ENCODE measurements at places on chromosomes 16 and 17.

DNA sequence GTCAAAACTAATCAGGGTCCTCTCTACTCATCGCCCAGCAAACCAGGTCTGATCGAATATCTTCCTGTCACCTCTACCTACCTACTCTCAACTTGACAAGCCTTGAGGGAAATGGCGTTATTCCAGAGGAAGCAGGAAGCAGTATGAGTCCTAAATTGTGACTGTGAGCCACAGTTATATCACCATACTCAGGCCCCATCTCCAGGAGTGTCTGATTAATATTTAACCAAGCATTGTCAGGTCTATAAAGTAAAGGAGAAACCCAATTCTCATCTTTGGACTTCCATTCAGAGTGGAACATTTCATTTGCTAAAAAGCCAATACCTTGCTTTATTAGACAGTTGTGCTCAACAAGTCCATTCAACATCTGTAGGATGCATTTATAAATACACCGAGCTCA is 17.8 kb upstream of the CLEC3A start:
- no peaks in the 10 kb centered on the region for H3K36me3 ChIP-seq
- H3K27me3 ChIP-seq: no peaks in the 10 kb centered on the region
- peaks cover 8% of the 10 kb centered on the region for H3K4me1 ChIP-seq
- no peak overlapping the region for H3K27ac ChIP-seq
- DNase-seq: no peak

GRCh38 chr16:22255335-22255734 is 41.9 kb upstream of the POLR3E start:
- H3K27me3 ChIP-seq: no peaks in the 10 kb centered on the region
- no peak overlapping the region for H3K4me3 ChIP-seq
- H3K4me1 ChIP-seq: no peaks in the 10 kb centered on the region
- H3K36me3 ChIP-seq: peaks cover 87% of the 10 kb centered on the region

- H3K36me3 ChIP-seq: no peaks in the 10 kb centered on the region
- H3K4me3 ChIP-seq: peak overlapping the region; percentile 9
- peak overlapping the region; percentile 89 for H3K27ac ChIP-seq
- DNase-seq: no peak
Measured at GRCh38 chr17:75869282-75870141, 8.9 kb downstream of the TRIM47 start.

- peak overlapping the region; percentile 47 for H3K27ac ChIP-seq
- H3K27me3 ChIP-seq: no peaks in the 10 kb centered on the region
- no peaks in the 10 kb centered on the region for H3K36me3 ChIP-seq
- DNase-seq: no peak
- H3K4me3 ChIP-seq: no peak overlapping the region
Measured at GRCh38 chr16:85285681-85286065, 173.4 kb upstream of the CIBAR2 start.

DNA sequence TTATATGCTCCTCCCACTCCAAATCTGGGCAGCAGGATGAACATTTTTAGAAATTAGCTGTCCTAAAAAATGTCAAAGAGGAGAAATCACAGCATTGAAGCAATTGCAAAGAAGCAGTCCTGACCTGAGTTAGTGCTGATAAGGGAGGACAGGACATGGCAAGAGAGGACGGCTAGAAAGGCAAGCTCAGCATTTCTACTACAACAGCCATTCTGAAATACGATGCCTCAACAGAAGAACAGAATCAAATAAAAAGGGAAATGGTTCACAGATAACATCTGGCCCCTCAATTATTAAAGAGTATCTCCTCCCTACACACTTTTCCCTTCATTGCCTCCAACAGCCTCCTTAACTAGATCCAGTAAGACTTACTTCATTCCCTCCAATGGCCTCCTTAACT is 18.3 kb downstream of the VPS53 start:
- H3K27ac ChIP-seq: no peak overlapping the region
- DNase-seq: no peak
- no peak overlapping the region for H3K4me3 ChIP-seq
- no peaks in the 10 kb centered on the region for H3K27me3 ChIP-seq
- no peaks in the 10 kb centered on the region for H3K36me3 ChIP-seq
- H3K4me1 ChIP-seq: peaks cover 18% of the 10 kb centered on the region

GRCh38 chr17:46832945-46833839 is 14.7 kb upstream of the WNT3 start:
- no peaks in the 10 kb centered on the region for H3K4me1 ChIP-seq
- no peaks in the 10 kb centered on the region for H3K36me3 ChIP-seq
- DNase-seq: no peak
- peak overlapping the region; percentile 33 for H3K27ac ChIP-seq

DNA sequence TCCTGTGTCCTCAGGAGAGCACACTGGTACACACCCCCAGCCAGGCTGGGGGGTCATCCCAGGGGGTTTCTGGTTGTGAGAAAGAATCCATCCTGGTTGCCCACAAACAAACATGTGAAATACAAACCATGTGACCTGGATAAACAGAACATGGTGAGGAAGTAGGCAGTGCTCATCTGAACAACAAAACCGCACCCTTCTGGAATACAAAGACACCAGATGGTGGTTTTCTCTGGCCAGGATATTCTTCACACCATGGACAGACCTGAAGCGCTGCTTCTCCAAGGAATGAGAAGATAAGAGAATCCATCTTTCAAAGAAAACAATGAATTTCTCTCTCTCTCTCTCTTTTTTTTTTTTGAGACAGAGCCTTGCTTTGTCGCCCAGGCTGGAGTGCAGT is 302.3 kb downstream of the SLC39A11 start:
- no peaks in the 10 kb centered on the region for H3K36me3 ChIP-seq
- no peak for DNase-seq
- H3K27ac ChIP-seq: no peak overlapping the region
- H3K27me3 ChIP-seq: no peaks in the 10 kb centered on the region
- H3K4me3 ChIP-seq: no peak overlapping the region

DNA sequence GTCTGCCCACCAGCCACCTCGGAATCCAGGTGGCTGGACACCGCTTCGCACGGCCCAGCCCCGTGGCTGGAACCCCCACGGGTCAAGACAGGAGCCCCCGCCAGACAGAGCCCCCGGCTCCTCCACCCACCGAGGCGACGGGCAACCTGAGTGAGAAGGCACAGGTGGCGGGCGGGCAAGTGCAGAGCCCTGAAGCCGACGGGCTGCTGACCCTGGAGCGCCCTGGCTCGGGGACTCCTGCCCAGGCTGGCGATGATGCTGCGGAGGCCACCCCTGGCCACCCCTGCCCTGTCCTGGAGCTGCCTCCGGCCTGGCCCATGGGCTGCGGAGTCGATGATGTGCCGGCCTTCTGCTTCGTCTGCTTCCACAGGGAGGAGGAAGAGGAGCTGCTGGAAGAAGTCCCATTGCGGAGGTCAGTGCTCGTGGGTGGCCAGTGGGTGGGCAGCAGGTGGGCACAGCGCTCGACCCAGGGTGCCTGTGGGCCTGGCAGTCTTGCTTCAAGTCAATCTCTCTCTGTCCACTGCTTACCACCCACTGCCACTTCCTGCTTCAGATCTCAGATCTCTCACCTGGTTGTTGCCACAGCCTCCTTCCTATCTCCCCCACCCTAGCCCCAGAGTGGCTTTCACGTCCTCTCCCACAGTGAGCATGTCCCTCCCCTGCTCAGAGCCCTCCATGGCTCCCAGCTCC is 33.1 kb upstream of the SBK1 start:
- no peaks in the 10 kb centered on the region for H3K27me3 ChIP-seq
- H3K36me3 ChIP-seq: no peaks in the 10 kb centered on the region
- DNase-seq: no peak
- H3K4me1 ChIP-seq: peaks cover 9% of the 10 kb centered on the region
- H3K4me3 ChIP-seq: no peak overlapping the region

GRCh38 chr16:46843898-46844642 is 13.1 kb upstream of the C16orf87 start:
- no peak for DNase-seq
- H3K36me3 ChIP-seq: no peaks in the 10 kb centered on the region
- H3K4me3 ChIP-seq: no peak overlapping the region
- H3K27me3 ChIP-seq: no peaks in the 10 kb centered on the region

- no peak for DNase-seq
- H3K36me3 ChIP-seq: no peaks in the 10 kb centered on the region
- no peak overlapping the region for H3K27ac ChIP-seq
- no peaks in the 10 kb centered on the region for H3K27me3 ChIP-seq
- no peak overlapping the region for H3K4me3 ChIP-seq
Measured at GRCh38 chr17:2916461-2916860, 120.2 kb downstream of the RAP1GAP2 start.

- no peak overlapping the region for H3K27ac ChIP-seq
- H3K27me3 ChIP-seq: peaks cover 3% of the 10 kb centered on the region
- no peak for DNase-seq
- H3K4me1 ChIP-seq: peaks cover 14% of the 10 kb centered on the region
Measured at GRCh38 chr16:86578611-86579267, 390 bp downstream of the FOXL1 start.

DNA sequence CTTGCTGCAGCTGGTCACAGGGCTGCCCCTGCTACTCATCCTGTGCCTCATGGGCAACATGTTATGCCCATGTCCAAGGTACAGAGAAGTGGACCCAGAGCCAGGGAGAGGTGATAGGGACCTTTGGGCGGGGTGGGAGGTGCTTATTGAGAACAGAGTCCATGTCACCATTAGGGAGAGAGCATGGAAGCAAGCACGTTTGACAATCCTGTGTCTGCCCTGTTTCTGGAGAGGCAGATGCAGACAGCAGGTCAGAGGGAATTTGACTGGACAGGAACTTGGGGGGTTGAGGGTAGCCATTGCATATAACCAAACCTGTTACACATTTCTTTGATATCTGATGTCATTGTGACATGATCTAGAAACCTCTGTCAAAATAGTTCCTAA is 14.3 kb upstream of the ARL4D start:
- H3K4me1 ChIP-seq: peaks cover 7% of the 10 kb centered on the region
- H3K4me3 ChIP-seq: no peak overlapping the region
- no peaks in the 10 kb centered on the region for H3K36me3 ChIP-seq
- no peak for DNase-seq
- no peaks in the 10 kb centered on the region for H3K27me3 ChIP-seq

GRCh38 chr16:66229651-66230050 is 136.8 kb upstream of the CDH5 start:
- H3K4me3 ChIP-seq: no peak overlapping the region
- H3K4me1 ChIP-seq: no peaks in the 10 kb centered on the region
- H3K27me3 ChIP-seq: no peaks in the 10 kb centered on the region
- no peak overlapping the region for H3K27ac ChIP-seq
- DNase-seq: no peak

DNA sequence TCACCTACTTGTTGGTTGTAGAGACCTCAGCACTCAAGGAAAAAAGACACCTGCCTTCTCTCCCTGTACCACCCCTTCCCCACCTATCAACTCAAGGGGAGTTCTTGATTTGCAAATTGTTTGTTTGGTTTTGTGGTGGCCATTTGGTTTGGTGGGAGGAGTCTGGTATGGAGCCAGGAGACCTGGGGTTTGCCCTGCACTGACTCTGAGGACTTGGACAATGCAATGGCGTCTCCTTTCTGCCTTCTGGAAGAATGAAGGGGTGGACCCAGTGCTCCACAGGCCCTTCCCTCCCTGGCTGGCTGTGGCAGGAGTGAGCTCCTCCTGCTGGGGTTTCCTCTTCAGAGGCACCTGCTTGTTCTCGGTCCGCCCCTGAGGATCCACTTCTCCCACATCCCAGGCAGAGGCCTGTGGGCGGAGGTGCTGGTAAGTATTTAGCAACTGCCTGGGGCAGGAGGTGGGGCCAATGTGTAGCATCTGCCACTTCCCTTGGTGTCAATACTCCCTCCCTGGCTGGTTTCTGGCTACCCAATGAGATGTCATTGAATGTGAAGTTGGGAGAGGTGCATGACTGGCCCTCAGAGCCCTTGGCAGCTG is 164.5 kb downstream of the NTN1 start:
- H3K4me3 ChIP-seq: no peak overlapping the region
- H3K27me3 ChIP-seq: no peaks in the 10 kb centered on the region
- H3K36me3 ChIP-seq: no peaks in the 10 kb centered on the region
- no peak for DNase-seq
- peaks cover 29% of the 10 kb centered on the region for H3K4me1 ChIP-seq
- peak overlapping the region; percentile 59 for H3K27ac ChIP-seq

GRCh38 chr16:29012913-29013553 is 28.2 kb downstream of the LAT start:
- no peaks in the 10 kb centered on the region for H3K36me3 ChIP-seq
- H3K4me1 ChIP-seq: peaks cover 12% of the 10 kb centered on the region
- H3K27me3 ChIP-seq: no peaks in the 10 kb centered on the region
- no peak for DNase-seq
- no peak overlapping the region for H3K4me3 ChIP-seq

DNA sequence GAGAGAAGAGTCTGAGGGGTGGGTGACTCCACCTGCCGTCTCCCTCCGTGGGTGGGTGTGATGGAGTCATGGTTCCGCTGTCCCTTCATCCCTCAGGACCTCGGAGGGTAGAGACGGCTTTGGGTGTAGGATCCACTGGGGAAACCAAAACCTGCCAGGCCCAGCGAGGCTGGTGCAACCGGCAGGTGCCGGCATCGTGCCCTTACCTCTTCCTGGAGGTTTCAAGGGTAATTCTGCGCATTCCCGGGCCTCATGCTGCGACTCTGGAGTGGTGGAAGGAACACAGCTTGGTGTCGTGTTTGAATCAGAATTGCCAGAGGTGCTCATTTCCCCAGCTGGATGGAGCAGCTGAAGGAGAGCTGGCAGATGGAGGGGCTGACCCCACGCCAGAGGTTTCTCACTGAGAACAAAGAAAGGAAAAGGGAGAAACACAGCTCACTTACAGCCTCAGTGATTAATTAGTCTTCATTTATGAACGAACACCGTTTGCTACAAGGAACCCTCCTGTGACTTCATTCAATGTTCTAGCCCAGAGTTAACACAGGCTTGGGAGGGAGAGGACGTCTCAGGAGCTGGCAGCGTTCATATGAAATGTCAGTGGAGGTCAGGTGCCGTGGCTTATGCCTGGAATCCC is 16.3 kb upstream of the ATP2A3 start:
- no peaks in the 10 kb centered on the region for H3K36me3 ChIP-seq
- no peaks in the 10 kb centered on the region for H3K27me3 ChIP-seq
- no peak overlapping the region for H3K4me3 ChIP-seq
- no peak overlapping the region for H3K27ac ChIP-seq

DNA sequence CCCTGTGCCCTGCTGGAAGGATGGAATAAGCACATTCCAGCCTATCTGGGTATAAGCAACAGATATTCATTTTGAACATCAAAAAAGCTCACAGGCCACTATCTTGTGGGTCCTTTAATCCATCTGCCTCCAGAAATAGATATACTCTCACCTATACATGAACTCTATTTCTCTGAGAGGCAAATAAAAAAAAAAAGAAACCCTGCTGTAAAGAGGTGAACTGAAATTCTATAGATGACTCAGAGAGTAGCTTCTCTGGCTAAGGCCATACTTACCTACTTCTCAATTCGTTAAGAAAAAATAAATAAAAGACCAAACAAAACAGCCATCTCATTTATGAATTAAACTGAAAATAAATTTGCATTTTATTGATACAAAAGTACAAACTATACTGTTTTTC is 86.3 kb downstream of the DYNLRB2 start:
- H3K27ac ChIP-seq: no peak overlapping the region
- H3K4me1 ChIP-seq: no peaks in the 10 kb centered on the region
- DNase-seq: no peak
- no peaks in the 10 kb centered on the region for H3K27me3 ChIP-seq
